Stimulated activated CD4-positive, alpha-beta T cell treated with anti-CD3 and anti-CD28 coated beads, Interleukin-2, amount 100 ng/mL, for 48 hours (primary cell): ENCODE measurements at places on chromosomes 12 and 14.
A peak's percentile ranks its signal among the peaks of the same experiment; 100 is the strongest.

DNA sequence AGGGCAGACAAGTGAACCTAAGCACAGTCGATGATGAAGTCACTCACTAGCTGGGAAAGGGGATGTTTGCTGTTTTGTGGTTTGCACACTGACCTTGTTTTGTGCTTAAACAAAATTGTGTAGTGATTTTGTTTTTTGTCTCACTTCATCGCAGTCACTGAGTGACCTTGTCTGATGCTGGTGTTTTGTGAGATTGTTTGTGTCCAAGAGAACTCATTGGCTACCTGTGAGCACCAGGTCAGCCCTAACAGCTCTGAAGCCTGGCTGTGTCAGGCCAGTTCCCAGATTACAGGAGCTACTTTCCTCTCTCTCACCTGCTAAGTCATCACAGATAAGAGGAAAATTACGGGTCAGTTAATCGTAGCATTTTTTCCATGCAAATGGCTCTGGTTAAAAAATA lies 3.9 kb upstream of the ESYT1 start:
- no peak for DNase-seq

- DNase-seq, result no peak
Observed at GRCh38 chr12:68267892-68268396, 14.5 kb upstream of the IL22 start.

GRCh38 chr12:111368291-111368787 lies 556 bp downstream of the PHETA1 start:
- DNase-seq, result no peak

GRCh38 chr14:101061411-101062064 lies 158.0 kb upstream of the RTL1 start:
- no peak for DNase-seq

DNA sequence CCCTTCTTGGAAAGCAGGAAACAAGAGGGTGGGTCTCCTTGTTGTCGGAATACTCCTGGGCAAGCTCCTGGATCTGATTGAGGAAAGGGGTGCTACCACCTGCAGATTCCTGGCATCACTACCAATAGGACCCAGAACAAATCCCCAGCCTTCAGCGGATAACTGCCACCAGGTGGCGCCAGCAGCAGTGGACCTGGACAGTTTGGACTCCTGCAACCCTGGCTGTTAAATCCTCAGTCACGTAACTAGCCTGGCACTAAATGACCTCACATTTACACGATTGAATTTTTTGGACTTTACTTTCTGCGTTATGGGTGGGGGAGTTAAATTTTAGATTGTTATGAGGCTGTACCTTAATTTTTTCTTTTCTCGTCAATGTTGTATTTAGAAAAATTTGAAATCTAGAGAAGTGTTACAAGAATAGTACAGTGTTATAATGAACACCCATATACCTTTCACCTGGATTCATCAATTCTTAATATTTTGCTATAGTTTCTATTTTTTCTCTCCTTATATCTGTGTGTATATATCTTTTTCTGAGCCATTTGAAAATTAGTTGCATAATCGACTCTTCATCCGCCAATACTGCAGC lies 95.6 kb downstream of the GAS2L3 start:
- peak; percentile 60 for DNase-seq

DNA sequence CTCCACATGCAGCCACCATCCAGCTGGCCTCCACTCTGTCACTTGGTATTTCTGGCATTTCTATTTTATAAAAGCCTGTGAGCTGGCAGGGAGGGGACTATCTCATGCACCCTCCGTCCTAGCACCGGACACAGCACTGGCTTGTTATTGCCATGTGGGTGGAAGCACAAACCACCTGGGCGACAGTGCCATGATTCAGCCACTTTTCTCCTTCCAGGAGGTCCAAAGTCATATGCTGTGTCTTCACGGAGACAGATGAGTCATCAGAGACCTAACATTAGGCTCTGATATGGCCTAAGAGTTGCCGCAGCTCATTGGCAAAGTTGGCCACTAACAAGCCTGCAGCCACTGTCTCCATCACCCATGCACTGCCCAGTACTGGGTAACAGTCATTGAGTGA lies 1123.0 kb downstream of the VRK1 start:
- no peak for DNase-seq

GRCh38 chr12:120115692-120116440 lies 687 bp downstream of the RAB35 start:
- DNase-seq, result peak; percentile 35

DNA sequence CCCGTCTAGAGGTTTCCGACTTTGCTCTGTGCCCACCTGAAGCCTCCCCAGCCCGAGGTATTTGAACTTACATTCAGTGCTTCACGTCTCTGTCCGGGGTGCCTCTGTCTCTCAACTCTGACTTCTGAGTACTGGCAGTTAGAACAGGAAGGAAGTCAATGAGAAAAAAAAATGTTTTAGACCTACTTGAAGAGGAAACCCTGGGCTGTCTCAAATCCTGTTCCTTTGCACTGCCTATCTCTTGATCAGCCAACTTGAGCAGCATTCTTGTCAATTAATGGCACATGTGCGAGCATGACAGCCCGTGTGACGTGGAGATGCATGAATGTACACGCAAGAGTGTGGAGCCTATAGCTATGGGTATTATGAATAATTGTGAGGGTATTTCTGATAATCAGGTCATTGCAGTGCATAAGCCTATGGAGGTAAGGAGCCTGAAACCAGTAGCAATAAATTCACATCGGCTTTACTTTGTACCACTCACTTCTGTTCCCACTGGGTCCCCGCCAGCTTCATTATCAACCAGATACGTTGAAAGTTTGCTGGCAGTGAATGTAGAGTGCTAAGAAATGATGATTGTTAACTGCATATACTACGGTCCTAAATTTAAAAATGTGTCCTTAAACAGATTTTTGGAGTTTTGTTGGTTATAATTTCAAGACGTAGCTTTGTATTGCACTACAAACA lies at the start of gene ARHGDIB:
Gene ARHGDIB (minus strand): TSS at position 136 of the 687 bp plus-strand sequence. CDS start 10,889 bp downstream, outside the sequence.
- DNase-seq, result no peak
